ENCODE measurements at places on chromosomes 5 and 9.

- no peak for DNase-seq
Measured at GRCh38 chr5:147780924-147781573, 1.5 kb downstream of the JAKMIP2 start.

GRCh38 chr9:112755675-112756074, 5.1 kb downstream of the SNX30 start:
- no peak for DNase-seq

DNA sequence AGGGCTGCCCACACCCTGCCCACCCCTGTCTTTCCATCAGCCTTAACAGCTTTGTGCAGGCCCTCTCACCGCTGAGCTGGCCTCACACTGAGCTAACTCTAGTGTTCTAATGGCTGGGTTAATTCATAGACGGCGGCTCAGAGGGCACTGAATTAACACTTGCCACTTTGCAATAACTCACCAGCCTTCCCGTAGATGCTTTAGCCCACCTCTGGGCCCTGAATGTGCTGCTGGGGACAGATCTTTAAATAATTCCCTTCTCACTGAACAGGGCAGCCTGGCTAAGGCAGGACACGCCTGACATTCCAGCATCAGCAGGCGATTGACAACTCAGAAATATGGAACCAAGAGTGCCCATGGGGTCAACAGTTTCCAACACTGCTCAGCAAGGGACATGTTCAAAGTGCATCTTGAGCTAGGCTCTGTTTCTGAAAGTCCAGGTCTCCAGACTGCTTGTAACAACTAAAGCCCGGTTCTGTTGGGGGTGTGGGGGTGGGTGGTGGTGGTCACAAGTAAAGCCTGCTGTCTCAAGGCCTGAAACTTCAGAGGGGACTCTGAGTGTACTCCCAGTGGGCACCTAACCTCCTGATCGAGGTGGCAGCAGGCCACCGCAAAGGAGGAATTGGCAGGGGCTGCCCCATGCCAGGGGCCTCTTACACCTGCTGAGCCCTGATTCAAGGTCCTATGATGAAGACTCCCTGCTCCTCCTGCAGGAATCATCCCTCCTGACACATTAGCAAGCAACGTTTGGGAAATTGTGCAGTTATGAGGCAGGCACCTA, 248.3 kb downstream of the FSTL4 start:
- DNase-seq, result no peak

DNA sequence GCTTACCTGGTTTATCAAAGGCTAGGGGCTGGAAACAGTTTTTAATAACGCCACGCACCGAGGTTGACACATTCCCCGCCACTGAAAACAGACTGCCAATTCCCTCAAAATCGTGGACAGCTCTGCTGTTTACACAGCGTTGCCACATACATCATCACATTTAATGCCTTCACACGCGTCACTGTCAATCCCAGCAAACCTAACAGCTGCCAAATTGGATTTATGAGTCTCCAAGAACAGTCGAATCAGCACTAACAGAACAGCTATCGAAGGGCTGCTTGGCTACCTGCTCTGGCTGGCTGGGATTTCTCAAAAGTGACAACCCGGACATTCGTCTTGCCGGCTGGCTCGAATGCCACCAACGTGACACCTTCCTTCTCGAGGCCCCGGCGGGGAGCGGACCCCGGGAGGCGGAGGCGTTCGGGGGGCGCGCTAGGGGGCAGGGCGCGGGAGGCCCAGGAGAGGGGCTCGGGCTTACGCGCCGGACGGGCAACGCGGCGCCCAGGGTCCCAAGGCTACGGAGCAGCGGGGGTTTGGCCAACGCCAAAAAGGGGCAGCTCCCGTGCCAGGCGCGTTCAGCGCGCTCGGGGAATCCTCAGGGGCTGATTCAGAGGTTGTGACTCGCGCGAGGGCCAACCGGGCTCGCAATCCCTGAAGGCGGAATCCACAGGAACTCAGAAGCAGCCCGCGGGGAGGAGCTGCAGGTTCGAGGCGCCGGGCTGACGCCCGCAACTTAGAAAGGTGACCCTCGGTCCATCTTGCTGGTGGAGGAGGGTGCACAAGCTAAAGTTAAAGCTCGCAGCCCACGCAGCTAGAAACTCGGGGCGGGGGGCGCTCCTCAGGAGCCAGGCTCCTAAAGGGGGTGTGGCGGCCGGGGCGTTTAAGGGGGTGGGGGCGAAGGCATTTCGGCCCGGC, 1.2 kb downstream of the CDC14B start:
- no peak for DNase-seq

DNA sequence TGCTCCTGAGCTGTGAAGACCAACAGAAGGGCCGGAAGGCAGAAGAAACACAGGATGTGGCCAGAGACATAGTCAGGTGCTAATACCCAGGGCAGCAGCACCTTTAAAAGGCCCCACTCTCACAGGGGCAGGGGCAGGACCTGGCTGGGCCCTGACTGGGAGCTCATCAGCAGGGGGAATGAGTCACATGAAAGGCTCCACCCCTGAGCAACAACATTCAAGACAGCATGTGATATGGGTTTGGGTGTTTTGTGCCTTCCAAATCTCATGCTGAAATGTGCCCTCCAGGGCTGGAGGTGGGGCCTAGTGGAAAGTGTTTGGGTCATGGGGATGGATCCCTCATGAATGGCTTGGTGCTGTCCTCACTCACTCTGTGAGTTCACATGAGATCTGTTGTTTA, 181.7 kb downstream of the ERCC6L2 start:
- DNase-seq, result no peak

- no peak for DNase-seq
Measured at GRCh38 chr9:35616681-35617459, 1.3 kb downstream of the CD72 start.

DNA sequence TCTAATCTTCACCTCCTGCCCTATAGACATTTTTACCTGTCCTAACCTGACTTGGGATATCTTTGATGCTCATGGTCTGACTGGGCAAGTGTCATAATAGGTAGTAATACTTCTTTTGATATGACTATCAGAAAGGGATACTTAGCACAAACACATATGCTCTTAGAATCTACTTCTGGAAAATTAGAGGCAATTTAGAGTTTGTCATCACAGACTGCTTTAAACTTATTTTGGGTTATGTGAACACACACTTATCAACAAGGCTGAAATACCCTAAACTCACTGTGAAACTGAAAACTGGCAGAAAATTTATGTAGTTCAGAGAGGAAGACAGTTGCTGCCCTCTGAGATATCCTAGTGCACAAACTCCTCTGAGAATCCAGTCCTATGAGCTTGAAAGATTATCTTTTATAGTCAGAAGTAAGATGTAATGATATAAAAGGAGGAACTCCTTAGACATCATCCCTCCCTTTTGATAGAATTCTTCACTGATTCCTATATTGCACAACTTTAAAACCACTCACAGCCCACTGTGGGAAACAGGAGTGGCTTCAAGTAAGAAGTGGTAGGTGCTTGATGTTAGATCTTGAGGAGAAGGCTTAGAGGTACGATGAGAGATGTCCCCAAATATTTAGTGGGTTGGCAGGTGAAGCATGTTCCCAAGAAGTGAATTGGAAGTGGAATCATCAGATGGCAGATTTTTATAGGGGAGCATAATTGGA, 273.3 kb downstream of the MAN2A1 start:
- no peak for DNase-seq

GRCh38 chr5:137507150-137507549, 8.0 kb upstream of the SPOCK1 start:
- no peak for DNase-seq

- DNase-seq, result no peak
Measured at GRCh38 chr9:124618476-124618875, 111.3 kb upstream of the NR5A1 start.

GRCh38 chr5:56457887-56458812, 225.0 kb upstream of the ANKRD55 start:
- no peak for DNase-seq

DNA sequence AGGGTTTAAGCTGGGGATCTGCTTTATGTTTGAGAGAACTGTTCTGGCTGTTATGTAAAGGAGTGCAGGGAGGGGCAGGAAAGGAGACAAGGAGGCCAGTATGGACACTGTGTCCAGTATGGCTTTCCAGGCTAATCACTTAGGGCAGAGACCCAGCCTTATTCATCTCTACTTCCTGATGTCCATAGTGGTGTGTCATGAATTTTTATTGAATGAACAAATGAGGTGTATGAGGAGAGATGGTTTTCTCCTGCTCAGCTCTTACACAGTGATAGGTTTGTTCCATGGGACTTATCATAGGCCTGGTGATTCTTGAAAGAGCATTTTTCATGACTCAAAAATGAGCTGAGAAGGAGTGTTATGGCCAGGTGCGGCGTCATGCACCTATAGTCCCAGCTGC, 20.5 kb upstream of the FGFR4 start:
- DNase-seq, result no peak

DNA sequence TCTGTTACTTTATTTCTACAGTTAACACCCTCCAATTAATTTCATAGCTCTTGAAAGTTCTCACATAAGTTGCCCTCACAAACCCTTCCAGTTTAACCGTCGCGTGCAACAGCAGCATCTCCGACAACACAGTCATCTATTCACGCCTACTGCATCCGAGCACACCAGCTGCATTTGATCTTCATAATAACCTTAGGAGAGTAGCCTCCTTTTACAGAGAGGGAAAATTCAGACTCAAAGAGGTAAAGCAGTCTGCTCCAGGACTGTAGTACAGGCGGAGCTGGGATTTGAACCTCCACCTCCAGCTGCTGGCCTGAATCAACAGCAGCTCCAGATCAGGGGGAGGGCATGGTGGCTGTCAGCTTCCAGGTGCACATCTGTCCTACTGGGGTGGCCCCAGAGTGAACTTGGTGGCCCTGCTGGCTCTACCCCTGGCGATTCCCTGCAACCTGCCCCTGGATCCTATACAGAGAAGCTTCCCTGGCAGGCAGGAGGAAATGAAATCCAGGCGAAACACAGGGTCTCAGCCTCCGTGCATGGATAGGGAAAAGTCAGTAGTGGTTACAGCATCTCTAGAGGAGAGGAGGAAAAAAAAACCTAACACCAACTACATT, 71.6 kb upstream of the UNC5A start:
- DNase-seq, result no peak

DNA sequence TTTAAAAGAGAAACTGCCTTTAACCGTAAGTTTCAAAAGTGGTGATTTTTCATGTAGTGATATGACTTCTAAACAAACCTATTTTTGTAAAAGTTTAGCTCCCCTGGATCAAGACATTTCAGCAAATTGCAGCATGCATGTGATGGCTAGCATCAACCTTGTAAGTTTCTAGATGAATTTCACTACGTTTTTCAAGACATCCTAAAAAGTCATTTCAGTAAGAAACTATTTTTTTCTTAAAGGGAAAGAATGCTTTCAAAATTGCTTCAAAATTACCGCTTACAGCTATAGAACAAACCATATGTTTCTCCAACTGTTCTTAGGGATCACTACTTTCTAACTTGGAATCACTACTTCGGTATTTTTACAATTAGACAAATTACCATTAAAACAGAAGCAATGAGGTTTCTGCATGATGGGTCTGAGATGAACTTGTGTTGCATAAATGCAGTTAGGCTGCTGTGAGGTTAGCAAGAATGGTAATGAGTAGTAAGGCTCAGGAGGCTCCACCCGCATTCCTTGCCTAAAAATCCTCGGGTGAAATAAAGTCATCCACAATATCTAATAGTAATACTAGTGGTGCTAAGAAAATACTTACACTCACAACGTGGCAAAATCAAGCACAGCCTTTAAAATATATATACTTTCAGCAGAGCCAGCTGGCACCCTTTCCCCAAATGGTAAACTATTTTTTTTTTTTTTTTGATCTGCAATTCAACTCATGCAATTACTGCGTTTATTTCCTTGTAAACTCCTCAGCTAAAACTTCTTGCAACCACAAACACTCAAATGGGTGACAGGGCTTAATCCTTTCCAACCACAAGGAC, 53.8 kb downstream of the CDC14B start:
- DNase-seq, result no peak

DNA sequence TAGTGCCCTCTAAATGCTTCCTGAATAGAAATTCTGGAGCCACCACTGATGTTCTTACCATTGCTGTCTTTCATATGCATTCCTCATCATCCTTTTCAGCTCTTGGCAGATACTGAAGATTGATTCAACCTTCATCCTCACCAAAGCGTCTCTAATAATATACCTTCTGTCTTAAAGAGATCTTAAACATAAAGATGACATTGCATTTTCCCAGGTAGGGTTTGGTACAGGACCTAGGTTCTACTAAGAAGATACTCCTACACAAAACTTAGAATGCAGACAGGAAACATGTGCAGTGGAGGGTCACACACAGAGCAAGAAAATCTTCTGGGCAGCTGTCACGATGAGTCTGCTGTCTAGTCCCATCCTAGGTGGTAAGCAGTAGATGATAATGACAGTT, 41.0 kb upstream of the RPS23 start:
- DNase-seq, result no peak

DNA sequence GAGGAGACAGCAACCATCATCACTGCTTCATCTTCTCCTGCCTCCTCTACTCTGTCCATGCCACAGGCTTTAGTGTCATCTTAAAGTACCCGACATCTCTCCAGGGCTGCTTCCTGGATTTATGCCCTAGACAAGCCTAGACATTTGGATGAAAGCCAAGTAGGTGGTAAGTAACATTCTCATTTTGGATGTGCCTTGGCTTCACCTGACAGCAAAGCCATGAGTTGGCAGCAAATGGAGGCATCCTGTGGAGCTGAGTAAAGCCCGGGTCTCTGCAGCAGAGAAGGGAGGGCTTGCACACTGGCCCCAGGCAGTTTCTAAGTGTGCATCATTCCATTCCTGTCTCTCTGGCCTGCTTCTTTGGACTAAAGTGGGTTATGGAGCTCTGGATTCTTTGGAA, 299.1 kb downstream of the DMAC1 start:
- no peak for DNase-seq

GRCh38 chr9:101578378-101578777, 16.4 kb downstream of the PPP3R2 start:
- DNase-seq, result no peak

GRCh38 chr5:36787365-36788093, 89.0 kb upstream of the NIPBL start:
- DNase-seq, result no peak

- no peak for DNase-seq
Measured at GRCh38 chr9:33346564-33346963, 55.8 kb downstream of the AQP7 start.

- no peak for DNase-seq
Measured at GRCh38 chr5:172133359-172134029, 54.5 kb downstream of the STK10 start.

DNA sequence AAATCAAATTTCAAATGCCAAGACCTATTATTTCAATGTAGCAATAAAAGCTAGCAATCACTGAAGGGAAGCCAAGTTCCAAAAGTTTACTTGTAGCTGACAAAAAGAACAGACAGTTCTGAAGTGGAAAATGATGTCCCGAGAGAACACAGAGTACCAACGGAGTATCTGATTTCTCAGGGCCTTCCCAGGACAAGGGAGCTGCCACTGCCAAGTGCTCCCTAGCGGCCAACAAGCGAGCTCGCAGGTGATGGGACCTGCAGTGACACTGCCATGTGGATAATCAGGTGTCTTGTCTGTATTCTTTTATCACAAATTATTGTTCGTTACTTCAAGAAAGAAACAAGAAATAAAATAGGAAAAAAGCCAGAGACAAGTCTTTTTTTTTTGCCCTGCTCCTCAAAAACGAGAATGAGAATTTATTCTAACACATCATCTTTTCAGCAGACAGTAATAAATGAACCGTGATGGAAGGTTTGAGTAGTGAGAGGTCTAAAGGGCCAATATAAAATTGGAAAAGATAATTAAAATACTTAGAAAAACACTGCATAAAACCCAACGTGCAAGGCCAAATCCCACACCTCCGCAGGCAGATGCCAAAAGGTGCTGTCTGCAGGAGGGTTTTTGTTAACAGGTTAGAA, 159.4 kb downstream of the MYO10 start:
- DNase-seq, result no peak

GRCh38 chr5:150155258-150156026, at the start of gene PDGFRB:
PDGFRB (minus strand) TSS chr5:150155845; CDS start chr5:150137047, 18,798 bp downstream.
- no peak for DNase-seq

All from HS-27A (cell line).